ENCODE measurements at places on chromosomes 6 and 20. TPM values are rescaled to one million over a fixed set of nuclear protein-coding genes. Genes with fewer than 3 reads are reported as not detected.
A peak's percentile ranks its signal among the peaks of the same experiment; 100 is the strongest.

DNA sequence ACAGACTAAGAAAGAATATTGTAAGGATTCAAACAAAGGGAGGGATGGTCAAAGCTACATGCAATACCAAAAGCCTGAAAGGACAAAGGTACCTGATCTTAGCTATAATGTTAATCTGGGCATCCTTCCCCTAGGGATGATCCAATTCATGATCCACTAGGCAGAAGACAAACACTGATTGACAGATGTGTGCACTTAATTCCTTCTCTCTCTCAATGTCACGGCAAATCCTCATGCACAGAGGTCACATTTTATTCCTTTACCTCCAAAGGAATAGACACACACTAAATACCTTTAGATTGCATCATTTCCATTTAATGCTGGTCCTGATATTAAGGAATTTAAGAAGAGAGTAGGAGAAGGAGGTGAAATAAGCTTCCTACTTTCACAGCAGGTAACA is 73.4 kb downstream of the ZNF133 start:
- DNase-seq = no peak
- no peaks in the 10 kb centered on the region for H3K4me1 ChIP-seq
- no peak overlapping the region for H3K27ac ChIP-seq
- no peak overlapping the region for H3K4me3 ChIP-seq

- H3K27me3 ChIP-seq = no peaks in the 10 kb centered on the region
- DNase-seq = no peak
- no peaks in the 10 kb centered on the region for H3K36me3 ChIP-seq
- no peak overlapping the region for H3K4me3 ChIP-seq
Observed at GRCh38 chr6:151679081-151679480, 128.4 kb upstream of the ESR1 start.

DNA sequence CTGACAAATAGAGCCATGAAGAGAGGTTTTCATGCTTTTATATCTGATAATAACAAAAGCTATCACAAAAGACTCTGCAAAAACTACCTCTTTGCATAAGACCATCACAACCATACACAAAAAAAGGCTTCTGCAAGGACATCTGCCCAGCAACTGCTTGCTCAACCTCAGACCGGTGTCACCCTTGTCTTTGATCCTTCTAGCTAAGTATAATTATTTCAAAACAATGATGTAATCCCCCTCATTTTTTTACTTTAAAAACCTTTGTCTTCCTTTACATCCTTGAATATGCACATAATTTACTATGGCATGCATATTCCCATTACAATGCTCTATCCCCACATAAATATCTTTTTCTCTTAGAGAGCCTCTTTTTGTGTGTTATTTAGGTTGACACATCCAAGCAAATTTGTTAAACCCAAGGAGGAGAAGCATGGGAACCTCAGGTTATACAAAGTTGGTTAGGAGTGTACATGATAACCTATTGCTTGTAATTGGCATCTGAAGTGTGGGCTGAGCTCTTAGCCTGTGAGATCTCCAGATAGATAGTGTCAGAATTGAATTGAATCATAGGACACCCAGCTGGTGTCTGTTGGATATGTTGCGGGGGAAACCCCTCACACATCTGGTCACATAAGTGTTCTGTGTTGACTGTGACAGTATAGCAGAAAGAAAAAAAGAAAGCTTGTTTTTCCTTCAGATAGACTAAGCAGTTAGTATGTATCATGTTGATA is 20.7 kb upstream of the CGA start:
- DNase-seq = no peak
- no peaks in the 10 kb centered on the region for H3K27me3 ChIP-seq
- no peaks in the 10 kb centered on the region for H3K4me1 ChIP-seq
- no peak overlapping the region for H3K27ac ChIP-seq

DNA sequence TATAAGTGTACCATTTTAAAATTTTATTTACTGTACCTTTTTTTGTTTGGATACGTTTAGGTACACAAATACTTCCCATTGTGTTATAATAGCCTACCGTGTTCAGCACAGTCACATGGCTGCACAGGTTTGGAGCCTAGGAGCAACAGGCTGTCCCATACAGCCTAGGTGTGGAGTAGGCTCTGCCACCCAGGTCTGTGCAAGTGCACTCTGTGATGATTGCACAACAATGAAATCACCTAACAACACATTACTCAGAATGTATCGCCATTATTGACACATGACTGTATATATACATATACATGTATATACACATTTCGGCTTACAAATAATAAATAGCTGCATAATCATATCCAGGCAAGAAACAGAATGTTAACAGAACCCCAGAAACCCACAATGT is 15.4 kb downstream of the SERAC1 start:
- H3K4me1 ChIP-seq = no peaks in the 10 kb centered on the region
- H3K27me3 ChIP-seq = no peaks in the 10 kb centered on the region
- no peak overlapping the region for H3K27ac ChIP-seq
- H3K4me3 ChIP-seq = no peak overlapping the region

GRCh38 chr6:131972741-131973140 is 21.6 kb upstream of the CCN2 start:
- DNase-seq = no peak
- H3K27me3 ChIP-seq = no peaks in the 10 kb centered on the region
- H3K36me3 ChIP-seq = no peaks in the 10 kb centered on the region
- H3K4me1 ChIP-seq = peaks cover 22% of the 10 kb centered on the region
- H3K4me3 ChIP-seq = no peak overlapping the region

DNA sequence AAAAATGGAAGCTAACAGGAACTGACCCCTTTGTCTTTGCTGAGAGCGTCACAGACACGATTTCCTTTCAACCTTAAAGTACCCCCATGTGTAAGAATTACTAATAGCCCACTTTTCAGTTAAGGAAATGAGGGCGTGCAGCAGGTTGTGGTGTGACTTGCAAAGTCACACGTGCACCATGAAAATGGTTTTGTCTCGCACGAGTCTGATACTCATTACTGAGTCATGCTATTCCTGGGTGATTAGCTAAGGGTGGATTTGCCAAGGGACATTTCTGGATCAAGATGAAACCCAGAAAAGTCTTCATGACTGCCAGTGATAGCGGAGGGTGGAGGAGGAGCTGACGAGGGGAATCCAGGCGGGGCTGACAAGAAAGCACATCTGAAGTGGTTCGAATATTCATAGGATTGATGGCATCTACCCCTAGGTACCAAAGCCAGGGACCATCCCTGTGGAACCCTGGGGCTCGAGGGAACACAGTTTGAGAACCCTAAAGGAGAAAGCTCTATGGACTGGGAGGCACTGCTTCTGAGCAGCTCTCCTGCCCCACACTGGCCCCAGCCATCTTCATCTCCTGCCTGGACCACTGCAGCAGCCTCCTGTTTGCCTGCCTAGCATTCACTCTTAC is 12.1 kb upstream of the NFATC2 start:
- H3K36me3 ChIP-seq = no peaks in the 10 kb centered on the region
- no peak overlapping the region for H3K27ac ChIP-seq
- no peak for DNase-seq
- no peak overlapping the region for H3K4me3 ChIP-seq

GRCh38 chr20:33789858-33790182 is 21.3 kb upstream of the CHMP4B start:
- DNase-seq = no peak
- H3K27me3 ChIP-seq = no peaks in the 10 kb centered on the region
- peaks cover 27% of the 10 kb centered on the region for H3K4me1 ChIP-seq
- H3K36me3 ChIP-seq = peaks cover 8% of the 10 kb centered on the region
- peak overlapping the region; percentile 57 for H3K27ac ChIP-seq

DNA sequence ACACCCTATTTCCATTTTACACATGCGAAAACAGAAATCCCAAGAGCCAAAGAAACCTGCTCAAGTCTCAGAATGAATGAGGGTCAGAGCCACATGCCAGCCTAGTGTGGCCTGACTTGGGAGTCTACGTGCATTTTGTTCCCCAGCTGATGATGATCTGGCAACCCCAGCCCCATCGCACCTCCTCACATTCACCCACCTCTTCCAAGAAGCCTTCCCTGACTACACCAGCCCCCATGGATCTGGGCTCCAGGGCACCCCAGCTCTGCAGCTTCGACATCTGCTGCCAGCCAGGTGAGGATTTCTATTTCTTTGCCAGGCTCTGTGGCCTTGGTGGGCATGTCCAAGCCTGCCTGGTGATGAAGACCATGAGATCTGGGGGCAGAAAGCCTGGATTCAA is 41.0 kb downstream of the ANGPT4 start:
- H3K27ac ChIP-seq = no peak overlapping the region
- no peaks in the 10 kb centered on the region for H3K36me3 ChIP-seq
- peaks cover 39% of the 10 kb centered on the region for H3K27me3 ChIP-seq
- DNase-seq = no peak

- H3K4me1 ChIP-seq = no peaks in the 10 kb centered on the region
- H3K27ac ChIP-seq = no peak overlapping the region
Observed at GRCh38 chr6:145507239-145507638, 228.1 kb downstream of the EPM2A start.

GRCh38 chr6:87066449-87067333 is 28.2 kb downstream of the CGA start:
- no peak overlapping the region for H3K27ac ChIP-seq
- H3K36me3 ChIP-seq = no peaks in the 10 kb centered on the region
- no peaks in the 10 kb centered on the region for H3K4me1 ChIP-seq

GRCh38 chr6:9138936-9139335 is 703.6 kb upstream of the SLC35B3 start:
- no peak overlapping the region for H3K27ac ChIP-seq
- no peak for DNase-seq
- H3K4me1 ChIP-seq = peaks cover 14% of the 10 kb centered on the region
- no peaks in the 10 kb centered on the region for H3K27me3 ChIP-seq
- H3K4me3 ChIP-seq = no peak overlapping the region

- H3K4me3 ChIP-seq = no peak overlapping the region
- no peaks in the 10 kb centered on the region for H3K27me3 ChIP-seq
- DNase-seq = no peak
- peak overlapping the region; percentile 75 for H3K27ac ChIP-seq
- H3K4me1 ChIP-seq = peaks cover 28% of the 10 kb centered on the region
Observed at GRCh38 chr20:48294196-48294595, 508.9 kb upstream of the SULF2 start.

DNA sequence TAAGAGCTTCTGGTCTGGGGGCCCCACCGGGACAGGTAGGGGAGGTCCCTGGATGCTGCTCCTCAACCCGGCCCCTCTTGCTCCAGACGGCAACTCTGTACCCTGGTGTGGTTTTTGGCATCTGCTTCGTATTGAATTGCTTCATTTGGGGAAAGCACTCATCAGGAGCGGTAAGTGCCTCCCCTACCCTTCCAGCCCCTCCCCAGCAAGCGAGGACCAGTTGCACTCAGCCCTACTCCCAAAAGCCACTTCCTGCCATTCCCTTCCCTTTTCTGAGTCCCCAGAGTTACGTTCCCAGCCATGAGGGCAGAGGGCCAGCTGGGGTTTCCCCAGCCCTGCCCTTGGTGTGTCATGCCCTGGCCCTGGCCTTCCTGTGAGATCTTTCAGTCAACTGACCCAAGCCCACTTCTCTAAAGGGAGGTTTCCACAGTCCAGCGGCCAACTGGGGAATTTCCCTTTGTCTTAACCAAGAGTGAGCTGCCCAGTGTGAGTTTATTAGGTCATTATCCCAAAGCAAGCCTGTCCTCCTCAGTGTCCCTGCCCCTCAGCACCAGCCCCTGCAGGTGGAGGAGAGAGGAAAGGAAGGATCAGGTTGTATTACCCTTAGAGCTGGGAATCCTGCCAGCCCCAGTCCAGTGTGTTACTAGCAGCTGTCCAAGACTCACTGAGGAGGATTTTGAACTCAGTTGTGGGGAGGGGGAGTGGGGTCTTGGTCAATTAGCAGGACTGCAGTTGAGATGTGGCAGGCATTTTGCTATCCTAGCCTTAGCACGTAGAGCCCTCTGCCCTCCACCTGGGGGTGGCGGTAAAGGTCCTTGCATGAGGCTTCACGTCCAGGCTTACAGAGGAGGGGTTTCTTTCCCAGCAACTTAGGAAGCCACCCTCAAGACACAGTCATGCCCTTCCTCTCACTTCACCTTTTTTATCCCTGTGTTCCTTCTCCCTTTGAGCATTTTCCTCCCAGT is 45.8 kb downstream of the TM9SF4 start:
- DNase-seq = peak; percentile 95
- no peak overlapping the region for H3K4me3 ChIP-seq
- H3K36me3 ChIP-seq = peaks cover 70% of the 10 kb centered on the region

DNA sequence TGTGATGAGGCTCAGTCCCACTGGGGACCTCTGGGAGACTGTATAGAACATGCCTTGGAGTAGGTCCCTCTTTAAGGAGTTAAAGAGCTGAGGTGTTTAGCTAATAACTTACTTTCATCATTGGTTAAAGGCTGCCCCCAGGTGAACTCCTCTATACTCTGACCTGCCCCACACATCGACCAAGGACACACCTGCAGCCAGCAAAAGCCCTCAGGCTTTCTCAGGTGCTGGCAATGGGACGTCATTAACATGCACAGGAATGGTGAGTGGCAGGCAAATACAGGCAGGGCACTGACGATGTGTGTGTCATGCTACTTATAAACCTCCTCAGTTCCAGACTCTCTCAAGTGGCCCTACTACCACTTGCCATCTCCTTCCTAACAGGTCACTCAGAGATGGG is 366.4 kb downstream of the KIF16B start:
- no peak for DNase-seq
- no peaks in the 10 kb centered on the region for H3K4me1 ChIP-seq
- no peaks in the 10 kb centered on the region for H3K27me3 ChIP-seq
- H3K4me3 ChIP-seq = no peak overlapping the region
- H3K36me3 ChIP-seq = no peaks in the 10 kb centered on the region

DNA sequence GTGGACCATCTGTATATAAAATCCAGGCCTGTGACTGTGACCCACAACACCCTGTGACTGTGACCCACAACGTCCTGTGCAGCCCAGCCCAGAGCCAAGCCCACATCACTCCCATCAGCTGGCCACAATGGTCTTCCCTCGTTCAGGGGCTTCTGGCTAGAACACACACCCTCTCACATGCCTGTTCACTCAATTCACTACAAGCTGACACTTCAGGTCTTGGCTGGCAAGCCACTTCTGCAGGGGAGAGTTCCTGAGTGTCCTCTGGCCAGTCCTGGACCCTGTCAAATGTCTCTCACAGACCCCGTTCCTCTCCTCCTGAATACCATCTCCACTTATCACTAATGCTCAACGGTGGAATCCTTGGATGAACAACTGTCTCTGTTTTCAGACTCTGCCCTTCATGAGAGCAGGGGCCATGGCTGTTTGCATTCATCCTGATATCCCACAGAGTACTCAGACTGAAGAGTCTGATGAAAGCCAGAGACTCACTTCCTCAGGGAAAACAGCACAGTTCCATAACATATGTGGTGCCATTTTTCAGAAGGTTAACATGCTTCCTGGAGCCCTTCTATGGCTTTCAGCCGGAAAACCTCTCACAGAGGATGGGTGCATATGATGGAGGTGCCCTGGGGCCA is 56.0 kb downstream of the MYH7B start:
- no peak overlapping the region for H3K27ac ChIP-seq
- H3K4me1 ChIP-seq = no peaks in the 10 kb centered on the region
- no peak for DNase-seq
- H3K4me3 ChIP-seq = no peak overlapping the region

Gene E2F1
- 5.0 TPM for total RNA-seq

Gene AVP
- not detected for total RNA-seq

Gene FLRT3
- total RNA-seq = 0.97 TPM

Gene GSTA3
- total RNA-seq = not detected

Gene STX16
- 36.6 TPM for total RNA-seq

Gene ADGB
- total RNA-seq = not detected

Gene CNKSR3
- total RNA-seq = 10.4 TPM

Gene DYNLT2
- 3.3 TPM for total RNA-seq

Gene CLVS2
- 0.06 TPM for total RNA-seq

Gene BIRC7
- not detected for total RNA-seq

Gene NFATC2
- total RNA-seq = 8.8 TPM
